Astrocyte of the hippocampus (primary cell): ENCODE measurements at places on chromosomes 16 and 17.
A peak's percentile ranks its signal among the peaks of the same experiment; 100 is the strongest.

DNA sequence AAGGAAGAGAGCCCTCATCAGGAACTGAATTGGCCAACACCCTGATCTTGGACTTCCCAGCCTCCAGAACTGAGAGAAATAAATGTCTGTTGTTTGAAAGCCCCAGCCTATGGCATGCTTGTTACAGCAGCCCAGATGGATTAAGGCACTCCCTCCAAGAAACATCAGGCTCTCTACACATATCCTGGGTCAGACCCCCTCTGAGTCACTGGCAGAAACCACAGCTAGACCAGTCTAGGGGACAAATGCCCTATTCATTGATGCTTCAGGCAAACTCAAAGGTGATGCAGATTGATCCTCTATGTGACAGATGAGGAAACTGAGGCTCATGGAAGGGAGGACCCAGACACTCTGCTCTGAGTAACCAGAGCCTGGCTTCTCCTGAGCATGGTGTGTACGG lies 116.8 kb downstream of the WSCD1 start:
- no peak for DNase-seq

GRCh38 chr17:60864708-60865005 lies 187.0 kb downstream of the BCAS3 start:
- DNase-seq = no peak

- no peak for DNase-seq
Observed at GRCh38 chr17:12553625-12554024, 112.1 kb upstream of the MYOCD start.

DNA sequence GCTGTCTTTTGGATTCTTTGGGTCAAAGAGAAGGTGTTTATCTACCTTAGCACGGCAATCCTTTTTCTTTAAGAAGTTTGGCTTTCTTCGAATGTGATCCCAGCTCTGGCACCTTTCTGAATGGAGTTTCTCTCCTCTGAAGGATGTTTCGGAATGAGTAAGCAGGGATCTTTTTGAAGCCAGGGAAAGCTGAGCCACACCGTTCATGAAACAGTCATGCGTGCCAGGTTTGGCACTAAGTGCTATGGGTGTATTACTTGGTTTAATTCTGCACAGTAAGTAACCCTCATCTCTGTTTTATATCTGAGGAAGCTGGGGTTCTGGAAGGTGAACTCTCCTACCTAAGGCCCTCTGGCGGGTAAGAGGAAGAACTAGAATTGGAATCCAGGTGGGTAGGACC lies 234.5 kb downstream of the NTN1 start:
- no peak for DNase-seq

DNA sequence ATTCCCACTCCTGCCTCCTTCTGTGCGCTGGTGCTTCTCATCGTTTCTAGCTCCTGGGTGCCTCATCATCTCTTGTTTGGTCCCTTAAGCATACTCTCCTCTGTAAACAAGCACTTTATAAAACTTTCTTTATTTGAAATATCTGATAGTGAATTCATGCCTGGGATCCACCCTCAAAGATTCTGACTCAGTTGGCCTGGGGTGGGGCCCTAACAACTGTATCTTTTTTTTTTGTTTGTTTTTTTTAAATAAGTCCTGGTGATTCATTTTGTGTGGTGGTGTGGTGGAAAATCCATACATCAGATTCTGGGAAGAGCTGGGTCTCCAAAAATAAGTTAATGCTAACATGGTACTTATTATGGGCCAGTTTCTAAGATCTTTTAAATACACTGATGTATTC lies 678.3 kb downstream of the TOX3 start:
- no peak for DNase-seq

DNA sequence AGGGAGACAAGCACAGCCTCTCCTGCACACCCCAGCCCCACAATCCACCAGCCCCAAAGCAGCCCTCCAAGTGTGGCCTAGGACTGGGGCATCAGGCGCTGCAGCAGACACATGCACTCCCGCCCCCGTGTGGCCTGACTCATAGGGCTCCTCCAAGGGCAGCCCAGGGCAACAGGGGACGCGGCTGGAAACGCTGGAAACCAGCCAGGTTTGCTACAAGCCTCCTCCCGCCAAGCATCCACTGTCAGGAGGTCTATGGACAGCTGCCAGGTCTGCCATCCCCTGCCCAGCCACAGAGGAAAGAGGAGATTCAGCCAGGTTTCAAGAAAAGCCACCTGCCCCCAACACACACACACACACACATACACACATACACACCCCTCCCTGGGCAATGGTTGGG lies 25.8 kb downstream of the SRCIN1 start:
- DNase-seq = peak; percentile 50

- DNase-seq = no peak
Observed at GRCh38 chr17:82563318-82563717, 43.8 kb downstream of the FOXK2 start.

DNA sequence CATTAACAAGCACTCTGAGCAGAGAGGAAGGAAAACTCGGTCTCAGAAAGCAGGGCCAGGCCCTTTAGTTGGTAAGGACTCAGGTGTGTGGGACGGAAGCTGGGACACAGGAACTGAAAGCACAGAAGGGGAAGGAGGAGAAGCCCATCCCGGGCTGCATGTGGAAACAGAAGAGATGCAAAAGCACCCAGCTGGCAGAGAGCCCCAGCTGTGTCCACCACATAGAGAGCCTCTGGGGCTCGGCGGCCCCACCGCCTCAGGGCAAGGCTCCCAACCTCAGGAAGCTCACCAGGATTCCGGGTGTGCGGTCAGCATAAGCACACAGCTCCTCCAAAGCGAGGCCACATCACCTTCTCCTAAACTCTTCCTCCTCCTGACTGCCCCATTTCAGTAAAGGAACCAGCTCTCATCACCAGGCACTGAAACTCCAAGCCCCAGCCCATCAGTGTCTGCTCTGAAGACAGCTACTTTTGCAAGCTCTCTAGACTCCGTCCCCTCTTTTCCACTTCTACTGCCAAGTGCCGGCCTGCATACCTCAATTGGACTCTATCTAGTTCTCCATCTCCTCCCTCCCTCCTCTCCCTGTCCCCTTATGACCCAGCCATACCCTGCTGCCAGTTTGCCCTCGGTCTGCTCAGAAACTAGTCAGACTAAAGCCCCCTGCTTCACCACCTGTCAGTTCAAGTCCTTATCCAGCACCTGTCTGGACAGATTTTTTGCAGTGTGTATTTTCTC lies 6.0 kb downstream of the ST3GAL2 start:
- DNase-seq = peak; percentile 36

DNA sequence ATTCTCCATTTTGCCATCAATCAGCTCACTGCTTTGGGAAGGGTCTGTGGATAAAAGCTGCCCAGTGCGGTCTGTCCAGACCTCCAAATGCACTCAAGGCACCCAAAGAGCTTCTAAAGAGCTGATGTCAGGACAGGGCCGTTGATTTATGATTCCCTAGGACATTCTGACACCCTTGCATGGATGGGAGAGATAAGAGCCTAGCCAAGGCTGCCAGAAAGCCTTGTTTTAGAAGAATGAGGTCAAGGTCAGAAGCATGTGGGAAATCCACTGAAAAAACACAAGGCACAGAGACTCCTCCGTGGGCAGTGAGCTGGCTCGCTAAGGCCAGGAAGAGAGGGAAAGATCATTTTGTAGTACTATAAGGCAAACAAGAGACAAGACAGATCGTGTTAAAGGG lies 214.0 kb downstream of the CDH11 start:
- no peak for DNase-seq

GRCh38 chr16:86517652-86518258 lies 7.4 kb downstream of the FOXF1 start:
- DNase-seq = peak; percentile 83

DNA sequence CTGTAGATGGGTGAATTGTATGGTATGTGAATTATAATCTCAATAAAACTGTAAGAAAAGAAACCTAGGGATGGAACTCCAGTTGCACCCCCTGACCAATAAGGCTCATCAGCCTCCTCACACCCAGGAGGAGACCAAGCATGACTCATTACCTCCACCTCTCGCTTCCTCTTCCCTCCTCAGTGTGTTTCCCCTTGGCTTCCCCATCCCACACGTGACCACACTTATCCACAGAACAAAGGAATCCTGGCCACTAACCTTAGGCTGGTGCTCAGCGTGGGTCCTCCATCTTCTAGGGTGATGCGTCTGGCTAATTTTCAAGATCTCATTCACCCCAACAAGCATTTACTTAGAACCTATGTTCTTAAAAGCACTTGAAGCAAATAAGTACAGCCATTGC lies 36.2 kb upstream of the MAP3K14 start:
- DNase-seq = no peak

DNA sequence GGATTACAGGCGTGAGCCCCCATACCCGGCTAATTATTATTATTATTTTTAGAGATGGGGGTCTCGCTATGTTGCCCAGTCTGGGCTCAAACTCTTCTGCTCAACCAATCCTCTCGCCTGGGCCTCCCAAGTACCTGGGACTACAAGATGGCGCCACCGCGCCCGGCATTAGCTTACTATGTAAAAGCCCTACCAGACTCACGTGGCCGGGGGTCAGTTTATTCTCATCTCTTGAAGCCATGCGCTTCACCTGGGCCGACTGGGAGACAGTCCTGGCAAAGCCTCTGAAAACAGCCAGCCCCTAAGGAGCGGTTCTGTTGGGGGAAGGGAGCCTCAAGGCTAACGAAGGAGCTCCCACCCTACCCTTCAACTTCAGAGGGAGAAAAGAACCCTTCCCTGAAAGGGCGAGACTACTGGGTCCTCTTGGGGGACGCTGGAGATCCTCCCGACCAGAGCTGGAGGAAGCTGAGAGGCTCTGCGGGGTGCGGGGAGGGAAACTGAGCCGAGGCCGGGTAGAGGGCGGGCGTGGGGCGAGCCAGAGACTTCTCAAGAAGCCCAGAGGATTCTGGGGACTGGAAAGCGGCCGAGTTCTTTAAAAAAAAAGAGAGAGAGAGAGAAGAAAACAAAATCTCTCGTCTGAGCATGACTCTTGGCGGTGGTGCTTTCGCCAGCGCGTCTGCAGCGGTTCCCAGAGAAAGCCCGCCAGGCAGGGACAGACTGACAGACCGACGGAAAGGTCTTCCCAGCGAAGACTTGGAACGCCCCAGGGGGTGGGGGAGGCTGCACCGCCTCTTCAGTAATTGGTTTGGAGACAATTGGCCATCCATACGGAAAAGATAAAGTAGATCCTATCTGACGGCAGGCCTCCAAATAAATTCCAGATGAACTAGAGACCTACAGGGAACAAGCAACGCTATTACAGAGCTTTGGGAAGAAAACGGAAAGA lies 5.6 kb upstream of the TUBG2 start:
- peak; percentile 73 for DNase-seq

DNA sequence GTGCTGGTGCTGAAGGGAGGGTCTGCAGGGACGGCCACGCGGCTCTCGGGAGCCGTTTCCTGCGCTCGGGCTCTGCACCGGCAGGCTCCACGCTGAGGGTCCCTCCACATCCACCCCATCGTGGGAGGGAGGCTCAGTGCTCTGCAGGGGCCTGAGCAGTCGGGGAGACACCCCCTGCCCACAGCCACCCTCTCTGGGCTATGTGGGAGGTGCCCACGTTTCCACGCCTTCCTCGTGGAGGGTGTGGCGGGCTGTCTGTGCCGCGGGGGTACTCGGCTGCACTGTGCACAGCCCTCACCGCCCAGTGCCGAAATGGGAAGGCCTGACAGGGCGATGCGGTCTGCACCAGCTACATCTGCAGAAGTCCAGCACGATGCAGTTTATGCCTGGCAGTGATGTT lies 25.5 kb upstream of the ZNF750 start:
- no peak for DNase-seq

GRCh38 chr17:19537111-19537510 lies 3.5 kb downstream of the SLC47A1 start:
- no peak for DNase-seq

DNA sequence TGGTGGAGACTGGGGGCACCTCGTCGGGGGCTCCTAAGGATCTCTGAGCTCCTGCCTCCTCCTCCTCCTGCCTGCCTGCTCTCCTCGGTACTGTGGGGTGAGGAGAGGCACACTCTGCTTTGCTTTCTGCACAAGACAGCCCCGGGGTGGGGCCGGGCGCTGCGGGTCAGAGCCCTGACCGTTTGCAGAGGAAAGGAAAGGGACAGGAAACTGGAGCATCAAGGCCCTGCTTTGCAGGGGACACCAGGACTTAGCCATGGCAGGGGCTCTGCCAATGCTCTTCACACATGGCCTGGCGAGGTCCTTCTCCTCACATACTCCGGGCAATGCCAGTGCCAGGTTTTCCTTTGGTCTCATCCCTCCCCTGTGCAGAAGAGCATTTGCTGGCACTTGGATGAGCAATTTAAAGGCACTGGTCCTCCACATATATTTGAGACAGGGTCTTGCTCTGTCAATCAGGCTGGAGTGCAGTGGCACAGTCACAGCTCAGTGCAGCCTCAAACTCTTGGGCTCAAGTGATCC lies 23.8 kb upstream of the DOC2B start:
- no peak for DNase-seq

DNA sequence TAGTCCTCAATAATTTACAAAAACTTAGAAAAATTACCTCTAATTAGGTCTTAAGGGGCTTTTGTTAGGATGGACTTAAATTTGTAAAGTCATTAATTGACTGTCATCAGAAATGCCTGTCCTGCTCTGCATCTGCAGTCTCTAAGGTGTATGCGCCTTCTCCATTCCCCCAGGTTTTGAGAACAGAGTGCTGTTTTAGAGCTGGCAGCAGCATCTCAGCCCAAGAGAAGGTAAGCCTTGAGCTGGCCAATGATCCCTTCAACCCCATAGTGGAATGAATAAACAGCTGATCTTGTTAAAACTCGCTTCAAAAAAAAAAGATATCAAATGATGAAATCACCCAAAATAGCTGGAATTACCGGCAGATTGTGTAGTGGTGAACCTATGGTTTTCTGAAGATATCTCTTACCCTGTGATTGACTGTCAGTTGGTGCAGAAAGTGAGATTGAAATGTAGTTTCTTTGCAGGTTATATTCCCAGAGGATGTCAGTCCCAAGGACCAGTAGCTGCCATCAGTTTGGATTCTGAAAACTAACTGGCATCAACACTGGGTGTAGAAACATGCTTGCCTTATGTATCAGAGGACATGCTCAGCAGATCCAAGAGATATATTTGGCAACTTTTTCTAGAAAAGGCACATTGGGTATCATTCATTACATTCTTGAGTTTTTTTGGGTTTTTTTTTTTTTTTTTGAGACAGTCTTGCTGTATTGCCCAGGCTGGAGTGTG lies 25.7 kb downstream of the TRPV2 start:
- DNase-seq = no peak

GRCh38 chr17:2266045-2266864 lies 37.3 kb downstream of the SMG6 start:
- DNase-seq = no peak

GRCh38 chr16:87897521-87898505 lies 28.5 kb upstream of the SLC7A5 start:
- no peak for DNase-seq

GRCh38 chr17:35898283-35899070 lies 18.3 kb upstream of the CCL5 start:
- peak; percentile 52 for DNase-seq

DNA sequence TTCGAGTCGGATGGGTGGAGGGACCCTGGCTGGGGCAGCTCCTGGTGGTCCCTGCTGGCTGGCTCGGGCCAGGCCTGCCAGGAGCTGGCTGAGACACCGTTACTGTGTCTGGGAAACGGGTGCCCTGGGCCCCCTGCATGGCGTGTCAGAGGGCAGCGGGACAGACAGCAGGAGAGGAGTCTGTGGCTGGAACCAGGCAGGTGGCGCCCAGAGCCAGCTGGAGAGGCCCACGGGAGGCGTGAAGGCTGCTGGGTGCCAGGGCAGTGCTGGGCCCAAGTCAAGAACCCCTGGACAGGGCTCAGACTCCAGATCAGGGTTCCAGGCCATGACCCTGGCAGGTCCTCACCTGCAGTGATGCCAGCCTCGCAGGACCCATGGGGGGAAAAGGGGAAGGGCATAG lies 16.6 kb downstream of the SOX8 start:
- no peak for DNase-seq

GRCh38 chr16:27847030-27847550 lies 216.4 kb downstream of the GSG1L start:
- DNase-seq = peak; percentile 51

- no peak for DNase-seq
Observed at GRCh38 chr17:149231-149630, 11.9 kb downstream of the SCGB1C2 start.
